ENCODE measurements at places on chromosomes 12 and 14. TPM values are rescaled to one million over a fixed set of nuclear protein-coding genes. Genes with fewer than 3 reads are reported as not detected.

Gene HOXC13
- not detected for total RNA-seq

Gene DICER1
- 64.7 TPM for total RNA-seq

Gene LRRK2
- total RNA-seq: 15.4 TPM

Gene CAPZA3
- total RNA-seq: not detected

Gene IL31
- total RNA-seq: not detected

Gene COX6A1
- total RNA-seq: 374 TPM

Gene LRTM2
- not detected for total RNA-seq

- no peak for DNase-seq
Measured at GRCh38 chr14:33612197-33612505, 338.7 kb downstream of the EGLN3 start.

- no peak for DNase-seq
Measured at GRCh38 chr12:112322441-112322840, 59.8 kb downstream of the HECTD4 start.

- DNase-seq: no peak
Measured at GRCh38 chr12:48041591-48042423, 37.5 kb upstream of the COL2A1 start.

- no peak for DNase-seq
Measured at GRCh38 chr12:54166567-54167499, 22.0 kb downstream of the SMUG1 start.

- DNase-seq: peak; percentile 56
Measured at GRCh38 chr12:50246873-50247612, 36.3 kb downstream of the LIMA1 start.

GRCh38 chr12:98389593-98389992, 125.8 kb upstream of the TMPO start:
- no peak for DNase-seq

DNA sequence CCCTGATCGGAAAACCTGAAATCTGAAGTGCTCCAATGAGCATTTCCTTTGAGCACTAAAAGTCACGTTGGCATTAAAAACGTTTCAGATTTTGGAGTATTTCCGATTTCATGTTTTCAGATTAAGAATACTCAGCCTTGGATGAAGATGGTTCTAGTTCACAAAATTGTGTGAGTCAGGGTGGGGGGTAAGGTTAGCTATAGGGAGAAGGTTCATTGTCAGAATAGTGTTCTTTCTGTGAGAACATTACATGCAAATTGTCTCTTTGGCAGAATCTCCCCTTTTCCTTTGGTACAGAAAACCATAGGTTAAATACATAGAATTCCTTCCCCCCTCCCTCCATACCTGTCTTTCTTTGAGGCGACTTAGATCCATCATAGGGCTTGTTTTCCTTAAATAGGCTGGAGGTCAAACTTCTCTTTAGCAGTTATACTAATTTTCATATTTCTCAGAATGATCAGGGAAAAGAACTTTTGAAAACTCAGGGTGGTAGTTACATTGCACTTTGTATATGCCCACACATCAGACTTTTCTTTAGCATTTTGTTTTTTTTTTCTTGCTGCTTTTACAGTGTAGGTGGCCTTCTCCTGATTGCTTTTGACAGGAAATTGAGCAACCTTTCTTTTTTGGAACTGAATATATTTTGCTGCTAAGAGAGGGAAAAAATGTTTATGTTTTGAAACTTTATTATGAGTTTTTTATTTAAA, 503.5 kb downstream of the PCNX1 start:
- no peak for DNase-seq

- no peak for DNase-seq
Measured at GRCh38 chr12:2405039-2405438, 352.3 kb downstream of the CACNA1C start.

DNA sequence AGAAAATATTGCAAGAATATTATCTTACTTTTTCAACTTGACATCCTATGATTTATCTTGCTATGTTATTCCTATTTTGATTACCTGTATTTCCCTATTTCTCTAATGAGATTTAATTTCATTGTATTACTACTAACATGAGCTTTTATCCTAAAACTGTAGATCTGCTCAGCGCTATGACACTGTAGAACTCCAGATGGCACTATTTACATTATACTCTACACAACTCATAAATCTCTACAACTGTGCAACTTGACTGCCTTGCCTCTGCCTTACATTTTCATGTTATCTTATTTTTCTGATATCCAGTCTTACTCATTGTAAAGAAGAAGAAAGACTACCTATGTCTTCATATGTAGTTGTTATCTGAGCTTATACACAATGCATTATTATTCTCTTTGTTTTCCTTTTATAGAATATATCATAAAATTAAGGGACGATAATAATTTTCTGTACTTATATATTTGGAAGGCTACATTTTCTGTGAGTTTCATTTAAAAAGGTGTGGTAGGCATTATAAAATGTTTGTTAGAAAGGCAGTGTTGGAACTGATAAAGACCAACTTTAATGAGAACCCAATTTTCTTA, 24.1 kb downstream of the NUP37 start:
- no peak for DNase-seq

GRCh38 chr14:55712491-55712890, 132.5 kb downstream of the KTN1 start:
- DNase-seq: no peak

DNA sequence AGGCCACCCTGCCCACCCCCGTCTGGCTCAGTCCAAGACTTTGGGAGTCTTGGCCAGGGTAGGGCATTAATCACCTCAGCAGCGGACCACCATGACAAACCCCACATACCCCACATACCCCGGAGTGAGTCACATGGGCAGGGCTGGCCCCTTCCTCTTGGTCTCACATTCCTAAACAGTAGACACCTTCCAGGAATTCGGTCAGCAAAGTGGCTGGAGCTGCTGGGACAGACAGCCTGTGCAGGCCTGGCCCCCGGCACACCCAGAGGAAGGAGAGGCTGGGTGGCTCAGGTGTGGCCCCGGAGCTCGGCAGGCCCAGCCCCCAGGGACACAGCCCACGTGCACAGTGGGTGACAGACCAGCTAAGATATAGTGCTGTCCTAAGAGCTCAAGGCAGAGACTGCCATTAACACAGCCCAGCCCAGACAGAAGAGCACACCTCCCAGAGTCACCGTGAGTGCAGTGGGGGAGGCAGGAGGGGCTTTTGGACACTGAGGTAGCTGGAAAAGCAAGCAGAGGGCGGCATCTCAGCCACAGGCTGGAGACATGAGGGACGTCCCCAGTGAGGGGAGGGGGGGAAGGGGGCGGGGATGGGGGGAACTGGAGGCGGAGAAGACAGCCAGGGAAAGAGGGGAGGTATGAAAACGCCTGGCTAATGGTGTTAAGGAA, 24.0 kb downstream of the CCDC85C start:
- DNase-seq: no peak

GRCh38 chr14:79971330-79971729, 240.0 kb downstream of the DIO2 start:
- no peak for DNase-seq

DNA sequence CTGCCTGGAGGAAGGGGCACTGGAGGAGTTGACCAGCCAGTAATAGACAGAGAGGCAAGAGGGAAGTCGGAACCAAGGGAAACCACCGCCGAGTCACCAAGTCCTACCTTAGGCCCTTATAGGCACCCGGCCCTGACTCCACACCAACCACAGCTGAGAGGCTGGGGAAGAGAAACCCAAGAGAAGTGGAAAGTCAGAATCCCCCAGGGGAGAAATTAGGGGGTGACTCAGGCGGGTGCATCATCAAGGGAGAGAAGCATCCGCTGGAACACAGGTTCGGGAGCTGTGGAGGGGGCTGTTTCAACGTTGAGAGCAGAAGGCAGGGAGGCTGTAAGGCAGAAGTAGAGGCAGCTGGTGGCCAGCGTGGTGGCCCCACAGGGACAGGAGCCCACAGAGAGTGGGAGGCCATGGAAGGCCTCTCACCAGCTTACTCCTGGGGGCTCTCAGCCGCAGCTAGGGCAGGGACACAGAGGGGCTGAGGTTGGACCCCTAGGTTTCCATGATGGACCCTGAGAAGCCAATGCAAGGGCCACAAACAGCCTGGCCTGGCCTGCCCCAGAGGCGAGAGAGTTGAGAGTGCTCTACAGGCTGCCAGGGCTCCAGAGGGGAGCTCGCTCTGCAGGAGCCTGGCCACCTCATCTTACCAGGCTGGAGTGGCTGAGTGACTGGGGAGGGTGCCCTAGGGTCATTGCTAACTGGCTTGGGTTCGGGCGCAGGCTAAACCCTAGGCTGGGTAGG, 1.4 kb upstream of the TRMT61A start:
- DNase-seq: no peak

DNA sequence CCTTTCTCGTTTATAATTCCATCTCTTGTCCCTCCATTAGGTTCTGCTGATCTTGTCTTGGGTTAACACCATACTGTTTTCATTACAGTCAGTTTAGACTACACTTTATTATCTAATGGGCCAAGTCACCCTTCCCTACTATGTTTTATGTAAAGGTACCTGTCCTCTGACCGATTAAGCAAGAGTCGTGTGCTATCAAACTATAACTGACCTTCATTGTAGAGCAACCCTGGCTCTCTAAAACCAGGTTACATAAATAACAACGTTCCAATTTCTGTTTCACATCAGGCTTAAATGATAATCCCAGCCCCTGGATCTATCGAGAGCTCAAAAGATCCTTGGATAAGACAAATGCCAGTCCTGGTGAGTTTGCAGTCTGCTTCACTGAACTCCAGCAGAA, 16.7 kb downstream of the OAS2 start:
- DNase-seq: no peak

DNA sequence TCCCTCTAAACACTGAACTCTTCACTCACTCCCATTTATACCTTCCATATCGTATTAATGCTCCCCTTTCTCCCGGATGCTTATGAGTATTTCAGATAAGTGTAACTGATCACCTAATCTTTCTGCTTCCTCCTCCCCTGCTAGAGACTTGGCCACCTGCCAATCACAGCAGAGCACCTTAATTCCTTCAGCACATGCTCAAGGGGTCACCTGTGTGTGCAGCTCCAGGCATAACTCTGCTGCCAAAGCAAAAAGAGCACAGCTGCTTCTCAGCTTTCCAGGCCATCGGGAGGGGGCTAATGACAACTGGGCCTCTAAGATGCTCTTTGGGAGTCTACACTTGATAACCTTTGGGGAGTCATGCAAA, 106.9 kb upstream of the DYRK2 start:
- no peak for DNase-seq

DNA sequence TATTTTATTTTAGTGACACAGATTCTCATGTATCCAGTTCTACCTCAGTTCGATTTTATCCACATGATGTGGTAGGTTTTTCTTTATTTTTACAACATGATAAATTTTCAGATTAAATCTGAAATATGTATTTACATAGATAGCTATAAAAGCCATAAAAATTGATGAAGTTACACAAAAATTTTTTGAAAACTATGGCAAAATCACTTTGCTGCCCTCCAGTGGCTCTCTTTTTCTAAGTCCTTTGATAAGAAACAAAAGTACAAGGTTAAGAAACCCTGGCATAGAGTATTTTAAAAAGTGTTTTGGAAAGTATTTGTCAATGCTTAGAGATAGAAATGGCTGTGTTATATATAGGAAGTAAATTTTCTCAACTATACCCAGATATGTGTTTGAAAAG, 104.2 kb downstream of the PCNX1 start:
- DNase-seq: no peak

GRCh38 chr14:86672080-86672479, 1142.1 kb downstream of the FLRT2 start:
- DNase-seq: no peak

DNA sequence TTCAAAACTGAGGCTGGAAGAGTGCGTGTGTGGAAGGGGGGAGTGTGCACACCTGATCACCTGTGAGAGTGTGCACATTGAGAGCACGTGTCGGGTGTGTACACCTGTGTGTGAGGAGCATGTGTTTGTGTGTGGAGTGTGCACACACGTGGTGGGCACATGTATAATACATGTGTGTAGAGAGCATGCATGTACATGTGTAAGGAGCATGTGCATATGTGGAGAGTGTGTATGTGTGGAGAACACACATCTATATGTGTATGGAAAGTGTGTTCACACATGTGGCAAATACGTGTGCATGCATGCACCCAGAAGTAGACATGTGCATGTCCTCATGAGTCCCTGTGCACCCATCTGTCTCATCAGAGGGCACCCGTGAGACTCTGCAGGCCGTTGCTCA, 63.1 kb upstream of the GPR68 start:
- DNase-seq: no peak

DNA sequence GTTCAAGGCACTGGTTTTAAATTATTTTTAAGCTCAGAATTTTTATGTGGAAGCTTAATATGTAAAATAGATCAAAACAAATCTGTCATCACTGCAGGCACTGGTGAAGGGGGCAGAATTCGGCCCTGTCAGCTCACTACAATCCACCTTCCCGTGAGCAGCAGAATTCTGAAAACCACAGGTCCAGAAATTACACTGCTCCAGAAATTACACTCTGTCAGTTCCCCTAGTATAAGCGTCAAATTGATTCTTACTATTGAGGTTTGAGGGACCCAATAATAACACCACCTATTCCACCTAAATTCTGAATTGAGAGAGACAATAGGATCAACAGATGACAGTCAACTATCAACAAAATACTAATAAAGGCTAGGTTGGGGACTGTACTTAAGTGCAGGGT, 245.5 kb downstream of the PHLDA1 start:
- no peak for DNase-seq

DNA sequence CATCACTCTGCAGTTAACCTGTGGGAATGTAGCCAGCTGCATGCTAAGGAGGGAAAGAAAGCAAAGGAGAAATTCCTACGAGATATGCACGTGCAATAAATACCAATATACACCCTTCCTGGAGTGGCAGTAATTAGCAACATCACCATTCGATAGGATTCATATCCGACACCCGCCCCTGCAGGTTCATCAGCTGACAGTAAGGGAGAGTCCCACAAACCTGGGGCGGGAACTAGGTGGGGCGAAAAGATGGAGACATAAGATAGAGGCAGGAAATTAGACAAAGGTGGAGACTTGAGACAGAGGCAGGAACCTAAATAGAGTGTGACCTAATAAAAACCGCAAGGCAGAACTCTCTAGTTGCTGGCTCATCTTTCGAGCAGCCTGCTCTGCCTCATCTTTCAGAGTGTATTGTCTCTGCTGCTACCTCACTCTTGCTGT, 51.6 kb downstream of the PLEKHG3 start:
- no peak for DNase-seq

DNA sequence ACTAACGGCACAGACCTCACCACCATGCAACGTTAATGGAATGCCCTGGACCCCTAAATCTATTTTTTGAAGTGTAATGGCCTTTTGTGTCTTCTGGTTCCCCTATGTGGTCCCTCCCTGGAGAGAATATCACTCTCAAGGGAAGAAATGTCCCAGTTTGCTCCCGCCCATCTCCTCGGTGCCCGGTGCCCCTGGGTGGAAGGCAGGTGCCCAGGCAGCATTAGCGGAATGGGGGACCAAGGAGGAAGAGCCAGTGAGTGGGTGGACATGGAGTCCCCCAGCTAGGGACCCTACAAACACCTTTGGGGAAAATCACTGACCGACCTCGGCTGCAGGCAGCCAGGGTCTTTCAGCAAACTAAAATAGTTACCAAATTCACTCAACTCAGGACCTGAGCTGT, 212.1 kb upstream of the RTL1 start:
- DNase-seq: no peak

DNA sequence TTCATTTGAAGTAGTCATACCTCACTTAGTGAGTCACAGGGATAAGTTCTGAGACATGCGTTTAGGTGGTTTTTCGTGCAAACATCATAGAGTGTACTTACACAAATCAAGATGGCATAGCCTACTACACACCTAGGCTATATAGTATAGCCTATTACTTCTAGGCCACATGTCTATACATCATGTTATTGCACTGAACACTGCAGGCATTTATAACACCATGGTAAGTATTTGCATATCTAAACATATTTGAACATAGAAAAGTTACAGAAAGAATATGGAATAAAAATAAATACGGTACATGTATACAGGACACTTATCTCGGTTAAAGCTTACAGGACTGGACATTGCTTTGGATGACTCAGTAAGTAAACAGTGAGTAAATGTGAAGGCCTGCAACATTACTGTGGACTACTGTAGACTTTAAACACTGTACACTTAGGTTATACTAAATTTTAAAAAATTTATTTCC, 670.6 kb downstream of the SLC16A7 start:
- no peak for DNase-seq

Data from omental fat pad (tissue), 4 donors.